ENCODE measurements at places on chromosomes 16 and 17.

GRCh38 chr17:8382880-8383142 is 182 bp downstream of the RPL26 start:
- no peak for DNase-seq

DNA sequence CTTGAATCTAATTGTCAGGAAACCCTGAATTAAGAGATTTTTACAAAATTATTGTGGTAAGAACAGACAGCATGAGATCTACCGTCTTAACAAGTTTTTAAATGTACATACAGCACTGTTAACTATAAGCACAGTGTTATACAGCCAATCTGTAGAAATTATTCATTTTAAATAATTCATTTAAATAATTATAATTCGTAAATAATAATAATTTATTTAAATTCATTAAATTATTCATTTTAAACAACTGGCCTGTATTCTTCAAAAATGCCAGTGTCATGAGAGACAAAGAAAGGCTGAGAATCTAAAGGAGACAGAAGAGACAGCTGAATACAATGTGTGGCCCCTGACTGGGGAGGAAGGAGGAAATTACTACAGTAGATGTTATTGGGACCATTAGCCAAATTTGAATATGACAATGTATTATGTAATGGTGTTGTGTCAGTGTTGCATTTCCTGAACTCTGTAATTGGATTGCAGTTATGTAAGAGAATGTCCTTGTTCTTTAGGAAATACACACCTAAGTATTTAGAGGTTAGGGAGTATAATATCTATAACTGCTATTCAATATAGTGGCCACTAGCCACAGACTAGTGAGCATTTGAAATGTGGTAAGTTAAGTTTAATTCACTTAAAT is 2.3 kb downstream of the RSAD1 start:
- no peak for DNase-seq

- DNase-seq = no peak
These were observed 418.0 kb downstream of the CA10 start for GRCh38 chr17:51740531-51740930.

GRCh38 chr16:11550791-11551498 is 35.8 kb downstream of the LITAF start:
- peak; percentile 23 for DNase-seq

DNA sequence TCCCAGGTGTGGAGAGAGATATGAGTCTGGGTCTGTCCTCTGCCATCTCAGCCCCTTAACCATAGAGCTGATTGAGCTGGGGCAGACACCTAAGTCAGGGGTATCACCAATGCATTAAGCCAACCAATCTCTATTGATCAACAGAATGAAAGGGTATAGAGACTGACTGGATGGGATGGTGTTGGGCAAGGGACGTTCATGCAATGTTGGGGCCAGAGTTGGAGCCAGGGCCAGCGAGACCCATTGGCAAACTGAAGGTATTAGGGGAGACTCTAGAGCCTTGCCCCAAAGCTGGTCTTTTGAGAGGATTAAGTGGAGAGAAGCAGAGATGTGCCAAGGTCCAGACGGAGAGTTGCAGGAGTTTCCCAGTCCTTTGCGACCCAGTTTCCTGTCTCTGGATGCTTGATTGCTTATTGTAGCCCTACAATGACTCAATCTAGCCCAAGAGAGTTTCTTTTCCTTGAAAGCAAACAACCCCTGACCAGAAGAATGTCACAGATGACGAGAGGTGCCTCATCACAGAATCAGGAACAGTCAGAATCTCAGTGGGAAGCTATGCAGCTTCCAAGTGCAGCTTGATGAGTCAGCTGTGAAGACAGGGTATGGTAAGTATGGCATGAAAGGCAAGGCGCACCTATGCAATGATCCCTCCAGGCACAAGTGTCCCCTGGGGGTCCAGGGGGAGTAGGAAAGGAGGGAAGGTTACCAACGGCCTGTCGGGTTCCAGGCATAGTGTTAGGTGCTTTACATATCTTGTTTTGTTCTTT is 137.2 kb downstream of the UTP18 start:
- peak; percentile 32 for DNase-seq

- peak; percentile 42 for DNase-seq
These were observed 782 bp downstream of the FAM83G start for GRCh38 chr17:19003543-19004420.

GRCh38 chr17:5203908-5204294 is 12.2 kb upstream of the ZNF594 start:
- DNase-seq = peak; percentile 67

DNA sequence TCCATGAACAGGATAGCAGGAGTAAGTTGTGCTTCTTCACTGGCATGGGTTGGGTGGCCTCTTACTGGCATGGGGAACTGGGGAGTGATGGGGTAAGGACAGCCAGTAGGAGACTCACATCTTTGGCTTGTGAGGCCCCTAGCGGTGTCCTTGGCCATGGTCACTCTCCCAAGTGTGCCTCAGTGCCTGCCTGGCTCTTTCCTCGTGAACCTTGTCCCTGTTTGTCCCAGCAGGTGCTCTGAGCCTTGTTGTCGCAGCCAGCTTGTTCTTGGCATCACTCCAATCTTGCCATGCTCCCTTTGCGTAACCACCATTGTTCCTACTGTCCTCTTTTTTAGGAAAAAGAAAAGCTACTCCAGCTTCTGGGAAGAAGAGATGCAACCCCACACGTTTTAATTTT is 53.6 kb upstream of the SDK2 start:
- DNase-seq = no peak

GRCh38 chr17:32319548-32319905 is 22.4 kb downstream of the C17orf75 start:
- DNase-seq = peak; percentile 63

All from choroid plexus epithelial cell (primary cell).